Stimulated activated CD4-positive, alpha-beta T cell treated with anti-CD3 and anti-CD28 coated beads, Interleukin-15, amount 100 ng/mL, for 48 hours (primary cell): ENCODE measurements at places on chromosomes 6 and 20.

DNA sequence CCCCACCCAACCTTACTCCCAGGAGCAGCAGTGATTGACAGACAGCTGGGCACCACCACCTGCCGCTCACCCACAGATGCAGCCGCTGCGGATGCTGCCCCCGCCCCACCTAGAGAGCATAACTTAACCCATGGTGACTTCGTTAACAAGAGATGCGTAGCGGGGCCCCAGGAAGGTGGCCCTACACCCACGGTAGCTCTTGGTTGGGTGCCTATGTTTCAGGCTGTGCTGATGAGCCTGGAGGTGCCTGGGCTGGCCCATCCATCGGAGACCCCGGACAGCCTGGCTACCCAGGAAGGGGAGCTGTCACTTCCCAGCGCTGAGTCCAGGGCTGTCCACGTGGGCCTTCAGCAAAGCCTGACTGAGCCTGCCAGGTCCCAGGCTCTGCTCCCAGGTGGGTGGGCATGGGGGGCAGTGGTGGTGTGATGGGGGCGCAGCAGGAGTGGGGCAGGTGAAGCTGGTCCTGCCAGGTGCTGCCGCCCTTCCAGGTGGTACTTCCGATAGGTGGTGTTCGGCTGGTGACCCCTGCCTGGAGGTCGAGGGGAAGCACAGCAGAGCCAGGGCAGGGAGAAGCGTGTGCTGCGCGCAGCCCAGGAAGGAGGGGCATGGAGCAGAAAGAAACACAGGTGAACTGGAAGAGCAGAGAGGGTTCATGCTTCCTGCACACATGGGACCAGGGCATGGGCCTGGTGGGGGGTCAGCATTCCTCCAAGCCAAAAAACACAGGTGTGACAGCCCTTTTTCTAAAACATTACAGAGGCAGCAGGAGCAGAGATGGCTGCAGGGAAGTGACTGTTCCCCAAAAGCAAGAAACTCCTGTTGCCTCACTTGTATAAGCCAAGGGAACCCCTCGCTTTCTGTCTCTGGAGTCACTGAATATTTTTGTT lies 56.9 kb downstream of the SYNJ2 start:
- no peak for DNase-seq

- peak; percentile 12 for DNase-seq
These were observed 44.8 kb downstream of the STK4 start for GRCh38 chr20:45011108-45011526.

GRCh38 chr6:132132924-132133639 lies 181.9 kb upstream of the CCN2 start:
- no peak for DNase-seq

DNA sequence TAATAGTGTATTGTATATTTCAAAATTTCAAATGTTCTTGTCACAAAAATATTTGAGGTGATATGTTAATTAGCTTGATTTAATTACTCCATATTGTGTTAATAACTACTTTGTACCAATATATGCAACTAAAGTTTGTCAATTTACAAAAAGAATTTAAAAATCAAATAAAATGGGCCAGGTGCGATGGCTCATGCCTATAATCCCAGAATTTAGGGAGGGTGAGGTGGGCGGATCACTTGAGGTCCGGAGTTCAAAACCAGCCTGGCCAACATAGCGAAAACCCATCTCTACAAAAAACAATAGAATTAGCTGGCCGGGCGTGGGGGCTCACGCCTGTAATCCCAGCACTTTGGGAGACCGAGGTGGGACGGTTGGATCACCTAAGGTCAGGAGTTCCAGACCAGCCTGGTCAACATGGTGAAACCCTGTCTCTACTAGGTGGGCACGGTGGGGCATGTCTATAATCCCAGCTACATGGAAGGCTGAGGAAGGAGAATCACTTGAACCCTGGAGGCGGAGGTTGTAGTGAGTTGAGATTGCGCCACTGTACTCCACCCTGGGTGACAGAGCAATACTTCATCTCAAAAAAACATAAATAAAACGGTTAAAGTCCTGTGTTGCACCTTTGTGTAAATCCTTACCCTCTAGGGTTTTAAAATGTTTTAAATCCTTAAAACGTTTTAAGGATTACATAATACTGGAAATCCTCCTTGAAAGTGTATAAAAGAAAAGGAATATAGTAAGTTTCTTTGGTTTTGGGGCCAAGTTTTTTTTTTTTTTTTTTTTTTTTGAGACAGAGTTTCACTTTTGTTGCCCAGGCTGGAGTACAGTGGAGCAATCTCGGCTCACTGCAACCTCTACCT lies 4.0 kb downstream of the HSPA1B start:
- DNase-seq = no peak

GRCh38 chr6:150142670-150143515 lies at the start of gene PPP1R14C:
Gene PPP1R14C, plus strand, starts transcription at chr6:150143044. Its CDS starts 149 bp downstream, at chr6:150143193.
- DNase-seq = peak; percentile 17
